ENCODE measurements at places on chromosomes 5 and 9.
A peak's percentile ranks its signal among the peaks of the same experiment; 100 is the strongest.

GRCh38 chr5:170216257-170216864 is 16.4 kb upstream of the C5orf58 start:
- no peak for DNase-seq

DNA sequence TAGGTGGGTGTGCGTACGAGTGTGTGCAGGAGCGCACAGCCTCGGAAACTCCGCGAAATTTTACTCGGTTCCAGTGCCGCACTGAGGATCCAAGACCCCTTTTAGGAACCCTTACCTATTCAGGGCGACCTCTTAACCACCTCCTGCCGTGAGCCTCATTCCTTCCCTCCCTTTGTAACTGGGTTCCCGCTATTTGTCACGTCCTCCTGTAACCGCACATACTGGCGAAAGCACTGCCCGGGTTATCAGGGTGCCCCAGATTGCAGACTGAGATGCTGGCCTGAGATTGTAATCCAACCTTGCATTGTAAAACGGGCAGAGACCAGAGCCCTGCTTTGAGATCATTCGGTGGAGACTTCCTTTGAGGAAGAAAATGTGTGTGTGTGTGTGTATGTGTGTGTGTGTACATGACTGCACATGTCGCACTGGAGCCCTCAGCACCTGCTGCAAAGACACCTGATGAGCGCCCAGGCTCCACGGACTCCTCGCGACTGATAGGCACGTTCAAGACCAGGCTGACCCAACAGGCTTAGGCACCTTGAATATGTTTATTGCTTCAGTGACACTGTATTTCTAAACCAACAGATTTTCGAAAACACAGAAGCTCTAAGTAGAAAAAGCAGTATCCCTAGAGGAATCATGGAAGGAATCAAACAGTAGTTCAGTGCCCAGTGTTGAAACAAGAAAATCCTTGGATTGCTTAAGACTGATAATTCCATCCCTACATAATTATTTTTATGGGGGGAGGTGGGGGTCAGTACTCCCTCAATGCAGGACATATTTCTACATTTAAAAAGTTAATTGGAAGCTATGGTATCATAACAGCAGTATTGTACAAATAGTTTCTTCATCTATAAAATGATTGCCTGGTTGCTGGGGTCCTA is 86.5 kb upstream of the TNFAIP8 start:
- DNase-seq, result no peak

- no peak for DNase-seq
Observed at GRCh38 chr9:21585756-21586752, 103.9 kb upstream of the IFNE start.

DNA sequence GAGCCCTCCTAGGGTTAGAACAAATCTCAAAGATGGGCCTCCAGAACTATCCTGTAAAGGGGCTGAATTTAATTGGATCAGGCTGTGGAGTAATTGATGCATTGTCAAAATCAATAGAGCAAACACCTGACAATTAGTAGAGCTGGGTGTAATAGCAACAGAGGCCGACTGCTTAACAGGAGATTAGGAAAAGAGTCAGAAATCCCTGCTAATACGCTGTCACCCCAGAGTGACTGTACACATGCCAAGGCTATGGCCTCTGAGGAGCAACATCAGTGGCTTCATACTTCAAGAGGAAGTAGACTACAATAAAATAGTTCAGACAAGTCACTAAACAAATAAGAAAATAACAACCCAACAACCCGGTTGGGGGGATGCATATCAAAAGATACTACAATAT is 18.7 kb upstream of the GRPEL2 start:
- DNase-seq, result no peak

- no peak for DNase-seq
Observed at GRCh38 chr5:81838307-81838906, 87.5 kb upstream of the SSBP2 start.

DNA sequence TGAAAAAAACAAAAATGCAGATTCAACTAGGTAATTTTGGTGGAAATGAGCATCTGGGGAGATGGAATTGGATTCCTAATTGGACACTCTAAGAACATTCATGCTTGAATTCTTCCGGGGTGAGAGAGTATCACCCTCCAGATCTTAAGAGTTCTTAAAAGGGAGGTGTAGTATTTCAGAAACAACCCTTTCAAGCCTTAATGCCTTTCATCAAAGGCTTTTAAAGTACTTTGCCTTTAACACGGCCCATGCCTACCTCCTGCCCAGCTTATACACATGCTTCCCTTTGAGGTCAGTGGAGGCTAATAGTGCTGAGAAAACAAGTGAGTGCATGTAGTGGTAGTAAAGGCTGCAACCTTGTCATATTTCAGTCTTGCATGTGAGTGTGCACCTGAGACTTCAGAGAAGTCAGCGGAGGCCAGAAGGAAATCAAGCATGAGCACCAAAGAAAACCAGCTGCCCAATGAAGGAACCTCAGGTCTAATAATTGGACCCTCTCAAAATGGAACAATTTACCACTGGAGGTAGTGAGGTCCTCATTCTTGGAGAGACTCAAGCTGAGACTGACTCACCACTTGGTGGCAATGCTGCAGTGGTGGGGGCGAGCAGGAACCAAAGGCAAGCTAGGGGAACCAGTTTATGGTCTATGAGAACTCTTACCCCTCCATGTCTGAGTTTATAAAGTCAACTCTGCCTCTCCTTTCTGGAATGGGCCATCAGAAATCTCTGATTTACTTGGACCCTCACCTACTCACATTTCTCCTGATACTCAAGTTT is 98.4 kb upstream of the GDNF start:
- DNase-seq, result no peak

DNA sequence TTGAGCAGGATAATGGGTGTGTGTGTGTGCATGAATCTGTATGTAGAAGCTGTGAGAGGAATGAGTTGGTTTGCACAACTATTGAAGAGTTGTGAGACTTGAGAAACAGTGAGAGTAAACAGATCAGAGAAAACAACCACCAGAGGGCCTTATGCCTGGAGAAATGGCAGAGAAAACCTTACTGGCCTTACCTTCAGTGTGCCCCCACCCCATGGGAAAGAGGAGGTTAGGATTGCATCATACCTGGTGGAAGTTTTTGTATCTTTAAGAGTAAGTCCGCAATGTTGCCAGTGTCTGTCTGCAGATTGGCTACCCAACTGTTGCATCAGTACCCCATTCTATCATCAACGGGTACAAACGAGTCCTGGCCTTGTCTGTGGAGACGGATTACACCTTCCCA is 1909.4 kb upstream of the WWC1 start:
- DNase-seq, result no peak

DNA sequence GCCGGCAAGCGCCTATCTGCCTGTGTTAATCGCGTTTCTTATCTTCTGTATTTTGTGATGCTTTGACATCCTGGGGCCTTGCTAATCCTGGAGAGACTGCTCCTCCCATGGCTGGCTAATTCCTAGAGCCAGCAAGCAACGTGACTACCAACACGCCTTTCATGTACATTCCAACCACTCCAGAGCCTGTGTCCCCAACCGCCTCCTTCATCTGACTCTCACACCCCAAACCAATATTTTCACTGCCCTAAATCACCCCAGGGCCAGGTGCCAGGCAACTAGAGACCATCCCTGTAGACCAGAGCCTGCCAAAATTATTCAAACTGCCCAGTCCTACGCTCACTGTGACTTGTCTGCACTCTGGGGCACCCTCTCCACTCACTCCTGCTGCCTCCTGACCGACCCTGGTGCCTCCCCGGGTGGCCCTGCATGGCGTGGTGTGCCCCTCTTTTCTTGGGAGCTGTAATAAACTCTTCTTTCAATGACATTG is 50.5 kb upstream of the COL5A1 start:
- no peak for DNase-seq

- DNase-seq, result peak; percentile 18
Observed at GRCh38 chr9:98117984-98118639, 910 bp downstream of the TRIM14 start.

Data from activated CD8-positive, alpha-beta memory T cell treated with anti-CD3 and anti-CD28 coated beads for 1 hour (primary cell).